Stimulated activated CD8-positive, alpha-beta memory T cell treated with anti-CD3 and anti-CD28 coated beads, Interleukin-2, amount 100 ng/mL, for 1 hour (primary cell): ENCODE measurements at places on chromosomes 12 and 14.

GRCh38 chr12:119589097-119589496 lies 4.5 kb upstream of the TMEM233 start:
- DNase-seq: no peak

DNA sequence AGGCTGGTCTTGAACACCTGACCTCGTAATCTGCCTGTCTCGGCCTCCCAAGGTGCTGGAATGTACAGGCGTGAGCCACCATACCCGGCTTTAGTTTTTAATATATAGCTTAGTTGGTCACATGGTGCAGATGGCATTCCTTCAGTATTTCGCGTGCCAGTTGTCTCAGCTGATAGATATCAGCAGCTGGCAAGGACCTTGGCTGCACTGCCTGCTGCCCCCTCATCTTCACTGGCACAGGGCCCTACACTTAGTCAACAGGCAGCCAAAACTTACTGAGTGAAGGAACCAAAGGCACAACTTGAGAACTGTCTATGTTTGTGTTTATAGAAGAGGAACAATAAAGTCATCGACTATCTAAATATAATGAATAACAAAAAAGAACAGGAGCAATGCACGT lies 31.0 kb downstream of the EID3 start:
- DNase-seq: no peak

DNA sequence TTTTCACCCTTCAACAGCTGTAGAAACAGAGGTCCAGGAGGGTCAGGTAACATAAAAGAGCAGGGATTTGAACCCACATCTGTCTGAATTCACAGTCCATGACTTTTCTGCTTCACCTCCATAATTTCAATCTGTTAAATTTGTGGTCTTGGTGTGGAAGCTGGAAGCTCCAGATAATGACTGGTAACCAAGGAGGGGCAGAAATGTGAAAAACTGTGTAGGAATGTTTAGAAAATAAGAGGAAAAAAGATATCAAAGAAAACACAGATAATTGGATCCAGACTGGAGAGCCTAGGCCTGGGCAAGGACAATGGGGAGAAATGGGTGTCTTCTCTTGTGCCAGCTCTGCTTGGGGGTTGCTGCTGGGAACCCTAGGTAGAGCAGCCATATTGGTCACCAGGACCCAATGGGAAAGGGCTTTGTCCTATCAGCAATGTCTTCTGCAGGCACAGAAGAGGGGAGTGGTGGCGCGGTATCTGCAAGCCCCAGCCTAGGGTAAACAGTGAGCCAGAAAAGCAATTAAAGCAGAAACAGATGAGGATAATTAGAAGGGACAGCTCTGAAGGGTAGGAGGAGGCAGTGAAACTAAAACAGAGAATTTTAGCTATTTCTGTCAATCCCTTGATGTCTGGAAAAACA lies 54.3 kb upstream of the CCDC91 start:
- DNase-seq: no peak

GRCh38 chr14:64700894-64701293 lies 3.3 kb upstream of the PLEKHG3 start:
- DNase-seq: no peak

GRCh38 chr14:24310646-24311604 lies at the start of gene LTB4R:
Gene LTB4R (plus strand): TSS chr14:24311502. CDS start chr14:24315652, 4,150 bp downstream.
- DNase-seq: peak; percentile 40

- no peak for DNase-seq
Observed at GRCh38 chr14:71498212-71498611, 434.0 kb upstream of the RGS6 start.
